ENCODE measurements at places on chromosomes 11 and 22.

- no peak overlapping the region for H3K4me3 ChIP-seq
- no peaks in the 10 kb centered on the region for H3K4me1 ChIP-seq
- no peaks in the 10 kb centered on the region for H3K36me3 ChIP-seq
- DNase-seq, result no peak
- H3K27ac ChIP-seq, result no peak overlapping the region
These were observed 59.2 kb upstream of the B3GAT1 start for GRCh38 chr11:134471087-134471715.

DNA sequence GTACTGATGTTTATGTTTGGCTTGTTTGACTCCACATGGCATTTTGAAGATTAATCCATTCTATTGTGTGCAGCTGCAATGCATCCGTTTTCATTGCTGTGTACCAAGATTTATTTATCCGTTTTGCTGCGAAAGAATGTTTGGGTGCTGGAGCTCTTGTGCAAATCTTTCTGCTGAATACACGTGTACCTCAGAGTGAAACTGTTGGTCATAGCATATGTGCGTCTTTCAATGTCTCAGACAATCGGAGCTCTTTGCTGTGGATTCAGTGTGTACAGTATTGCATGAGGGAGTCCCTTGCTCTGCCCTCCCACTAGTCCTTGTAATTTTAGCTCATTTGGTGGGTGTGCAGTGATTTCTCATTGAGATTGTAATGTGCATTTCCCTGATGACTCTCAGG, 545.4 kb downstream of the TBC1D22A start:
- no peak for DNase-seq
- H3K4me3 ChIP-seq, result no peak overlapping the region
- peaks cover 2% of the 10 kb centered on the region for H3K27me3 ChIP-seq
- no peaks in the 10 kb centered on the region for H3K4me1 ChIP-seq
- no peaks in the 10 kb centered on the region for H3K36me3 ChIP-seq

- no peaks in the 10 kb centered on the region for H3K4me1 ChIP-seq
- H3K27ac ChIP-seq, result no peak overlapping the region
- no peaks in the 10 kb centered on the region for H3K27me3 ChIP-seq
- no peaks in the 10 kb centered on the region for H3K36me3 ChIP-seq
- peak; percentile 89 for DNase-seq
These were observed 33.8 kb downstream of the TP53I11 start for GRCh38 chr11:44916801-44917385.

DNA sequence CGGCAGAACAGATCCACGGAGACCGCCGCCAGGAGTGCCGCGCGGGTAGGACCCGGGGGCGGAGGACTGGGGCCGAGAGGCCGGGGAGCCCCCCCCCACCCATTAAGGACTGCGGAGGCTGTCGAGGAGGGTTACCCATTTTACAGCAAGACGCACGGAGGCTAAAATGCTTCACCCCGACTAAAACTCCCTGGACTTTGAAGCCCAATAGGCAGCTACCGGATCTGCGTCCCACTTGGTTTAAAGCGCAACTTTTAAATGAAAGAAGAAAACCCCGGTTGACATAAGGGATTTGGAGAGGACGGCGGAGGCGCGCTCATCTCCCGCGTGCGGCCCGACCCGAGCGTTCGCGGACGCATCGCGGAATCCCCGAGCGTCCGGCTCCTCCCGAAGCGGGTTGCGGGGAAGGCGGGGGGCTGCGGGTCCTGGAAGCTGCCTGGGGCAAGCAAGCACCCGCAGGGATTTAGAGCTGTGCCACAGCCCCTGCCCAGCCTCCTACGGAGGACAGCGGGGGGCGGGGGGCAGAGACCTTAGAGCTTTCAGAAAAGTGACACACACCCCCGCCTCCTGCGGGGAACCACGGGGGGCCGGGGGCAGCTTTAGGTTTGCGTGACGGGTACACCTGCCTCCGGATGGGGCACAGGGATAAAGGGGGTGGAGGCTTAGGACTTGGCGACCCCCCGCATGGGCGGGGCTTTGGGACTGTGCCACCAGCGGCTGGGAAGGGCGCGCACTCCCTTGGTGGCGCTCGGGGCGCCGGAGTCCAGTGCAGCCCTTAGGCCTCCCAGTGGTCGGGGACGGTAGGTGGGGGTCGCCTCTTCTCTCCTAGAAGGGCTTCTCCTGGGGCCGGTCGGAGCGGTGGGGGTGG, 760 bp upstream of the CELSR1 start:
- no peak overlapping the region for H3K27ac ChIP-seq
- DNase-seq, result no peak
- H3K27me3 ChIP-seq, result no peaks in the 10 kb centered on the region
- peaks cover 16% of the 10 kb centered on the region for H3K4me1 ChIP-seq

DNA sequence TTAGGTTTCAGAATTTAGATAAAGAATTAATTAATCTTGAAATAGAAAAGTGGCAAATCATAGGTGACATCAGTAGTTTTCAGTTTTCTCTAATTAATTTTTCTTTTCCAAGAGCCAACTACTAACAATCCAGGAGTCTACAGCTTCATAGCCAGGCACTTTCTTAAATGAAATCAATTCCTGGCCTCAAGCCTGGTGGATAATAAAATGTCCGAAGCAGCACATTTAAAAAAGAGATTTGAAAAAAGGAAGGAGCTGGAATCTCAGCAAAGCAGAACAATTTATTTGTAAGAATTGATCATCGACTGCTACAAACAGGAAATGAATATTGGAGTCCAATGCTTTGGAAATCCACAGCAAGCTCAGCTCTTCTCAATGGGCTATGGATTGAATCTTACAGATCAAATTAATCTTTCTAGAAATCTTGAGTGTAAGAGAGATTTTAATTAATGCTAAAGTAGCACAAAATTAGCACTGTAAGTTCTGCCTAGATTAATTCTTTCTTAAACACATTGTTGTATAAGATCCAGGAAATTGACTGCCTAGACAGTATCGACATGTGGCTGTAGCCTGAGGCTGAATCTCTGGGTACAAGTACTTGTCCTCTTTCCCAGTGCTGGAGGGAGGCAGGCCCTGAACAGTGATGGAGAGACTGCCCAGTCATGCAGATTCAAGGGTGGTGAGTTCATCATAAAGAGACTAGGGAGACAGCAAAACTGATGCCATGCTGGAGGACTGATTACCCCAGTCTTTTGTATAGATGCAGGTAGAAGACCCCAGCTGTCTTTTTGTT, 167.8 kb upstream of the POU2AF2 start:
- no peaks in the 10 kb centered on the region for H3K27me3 ChIP-seq
- H3K36me3 ChIP-seq, result no peaks in the 10 kb centered on the region
- no peak for DNase-seq
- H3K4me3 ChIP-seq, result no peak overlapping the region
- no peaks in the 10 kb centered on the region for H3K4me1 ChIP-seq

DNA sequence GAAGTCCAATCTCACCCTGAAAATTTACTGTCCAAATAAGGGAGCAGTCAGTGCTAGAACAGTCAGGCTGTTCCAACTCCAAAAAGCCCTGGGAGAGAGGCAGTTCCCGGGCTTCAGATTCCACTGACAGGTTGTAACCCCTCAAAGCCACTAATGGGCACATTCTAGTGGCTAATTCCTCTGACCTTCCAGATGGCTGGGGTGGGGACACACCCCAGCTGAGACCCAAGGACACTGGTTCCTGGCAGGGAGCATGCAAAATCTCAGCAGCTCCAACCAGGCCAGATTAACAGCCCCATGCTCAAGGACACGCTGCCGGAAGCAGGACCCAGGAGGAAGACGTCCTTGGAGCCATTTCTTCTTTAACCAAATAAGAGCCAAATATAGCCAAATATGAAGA, 92.7 kb downstream of the RPL27A start:
- peaks cover 3% of the 10 kb centered on the region for H3K4me1 ChIP-seq
- DNase-seq, result no peak
- H3K27me3 ChIP-seq, result no peaks in the 10 kb centered on the region
- H3K36me3 ChIP-seq, result no peaks in the 10 kb centered on the region
- no peak overlapping the region for H3K27ac ChIP-seq

DNA sequence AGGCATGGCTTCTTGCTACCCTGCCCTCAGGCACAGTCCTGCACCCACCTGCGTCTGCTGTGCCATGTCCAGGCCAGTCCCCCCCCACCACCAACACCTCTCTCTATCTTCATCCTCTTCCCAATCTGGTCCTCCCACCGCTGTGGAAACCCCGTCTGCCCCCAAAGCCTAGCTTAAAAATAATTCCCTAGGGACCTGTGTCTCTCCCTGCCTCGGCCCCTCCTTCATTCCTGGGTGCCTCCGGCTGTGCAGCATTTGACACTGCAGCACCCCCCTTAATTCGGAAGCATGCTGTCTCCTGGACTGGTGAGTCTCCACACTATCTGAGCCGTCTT, 2.5 kb upstream of the ASCL2 start:
- no peak for DNase-seq
- H3K4me3 ChIP-seq, result no peak overlapping the region
- H3K27me3 ChIP-seq, result no peaks in the 10 kb centered on the region
- H3K27ac ChIP-seq, result no peak overlapping the region

GRCh38 chr11:116432301-116432700, 340.5 kb downstream of the BUD13 start:
- no peak overlapping the region for H3K4me3 ChIP-seq
- DNase-seq, result no peak
- no peak overlapping the region for H3K27ac ChIP-seq
- H3K36me3 ChIP-seq, result no peaks in the 10 kb centered on the region
- no peaks in the 10 kb centered on the region for H3K4me1 ChIP-seq
- H3K27me3 ChIP-seq, result peaks cover 24% of the 10 kb centered on the region

GRCh38 chr11:13486926-13487660, 8.7 kb downstream of the PTH start:
- no peaks in the 10 kb centered on the region for H3K27me3 ChIP-seq
- H3K4me1 ChIP-seq, result no peaks in the 10 kb centered on the region
- peak overlapping the region; percentile 64 for H3K4me3 ChIP-seq
- H3K27ac ChIP-seq, result no peak overlapping the region
- H3K36me3 ChIP-seq, result no peaks in the 10 kb centered on the region
- peak; percentile 38 for DNase-seq

DNA sequence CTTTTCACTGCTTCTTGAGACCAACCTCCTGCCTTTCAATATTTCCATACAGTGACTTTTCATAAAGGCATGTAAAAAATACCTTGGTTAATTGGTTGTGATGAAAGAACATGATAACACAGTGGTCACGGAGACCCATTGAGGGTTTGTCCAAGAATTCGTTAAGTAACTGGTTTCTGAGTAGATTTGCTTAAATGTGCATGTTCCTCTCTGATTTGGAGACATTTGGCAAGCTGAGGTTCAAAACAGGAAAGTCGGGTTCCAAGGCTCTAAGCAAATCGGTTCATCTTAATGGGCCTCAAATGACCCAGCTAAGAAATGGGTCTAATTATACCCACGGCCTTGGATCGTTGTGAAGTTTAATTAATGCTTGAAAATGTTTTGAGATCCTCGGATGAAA, 36.9 kb upstream of the CCND1 start:
- H3K4me1 ChIP-seq, result no peaks in the 10 kb centered on the region
- H3K27me3 ChIP-seq, result peaks cover 2% of the 10 kb centered on the region
- no peak overlapping the region for H3K27ac ChIP-seq
- H3K4me3 ChIP-seq, result no peak overlapping the region

DNA sequence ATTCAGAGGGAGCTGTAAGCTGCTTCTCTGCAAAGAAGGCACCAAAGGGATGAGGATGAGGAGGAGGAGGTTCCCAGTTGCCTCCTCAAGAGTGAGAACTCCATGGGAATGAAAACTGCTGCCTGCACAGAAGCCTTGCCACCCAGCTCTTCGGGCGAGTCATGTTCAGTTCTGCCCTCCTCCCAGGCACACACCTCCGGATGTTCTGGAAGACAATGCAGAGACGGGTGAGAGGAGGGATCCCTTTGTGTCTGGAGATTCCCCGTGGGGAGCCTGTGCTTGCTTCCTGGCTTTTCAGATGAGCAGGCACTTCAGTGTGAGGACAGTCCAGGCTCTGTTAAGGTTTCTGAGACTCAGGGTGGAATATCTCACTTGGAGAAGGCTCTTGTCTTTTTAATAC, 295.6 kb downstream of the DDX10 start:
- no peak overlapping the region for H3K27ac ChIP-seq
- no peaks in the 10 kb centered on the region for H3K27me3 ChIP-seq
- no peak for DNase-seq
- no peaks in the 10 kb centered on the region for H3K4me1 ChIP-seq

DNA sequence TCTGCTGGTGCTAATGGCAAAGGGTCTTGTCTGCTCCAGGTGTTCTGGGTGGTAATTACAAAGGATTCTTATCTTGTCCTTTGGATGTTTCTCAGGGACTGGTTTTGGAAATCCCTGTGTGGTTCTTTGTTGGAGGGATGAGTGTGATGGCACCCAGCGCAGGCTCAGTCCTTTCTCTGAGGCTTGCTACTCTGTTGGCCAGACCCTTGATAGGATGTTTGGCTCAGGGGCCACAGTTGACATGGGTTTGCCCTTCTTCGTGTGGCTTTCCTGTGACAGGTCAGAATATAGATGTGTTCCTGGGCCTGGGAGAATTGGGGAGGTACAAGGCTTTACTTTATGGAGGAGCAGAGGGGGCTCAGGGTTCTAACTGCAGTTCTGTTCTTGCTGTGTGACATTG, 4.0 kb downstream of the ARHGEF17 start:
- no peak for DNase-seq
- H3K4me1 ChIP-seq, result peaks cover 82% of the 10 kb centered on the region
- H3K27ac ChIP-seq, result peak overlapping the region; percentile 67
- H3K4me3 ChIP-seq, result no peak overlapping the region
- H3K36me3 ChIP-seq, result peaks cover 11% of the 10 kb centered on the region
- no peaks in the 10 kb centered on the region for H3K27me3 ChIP-seq

DNA sequence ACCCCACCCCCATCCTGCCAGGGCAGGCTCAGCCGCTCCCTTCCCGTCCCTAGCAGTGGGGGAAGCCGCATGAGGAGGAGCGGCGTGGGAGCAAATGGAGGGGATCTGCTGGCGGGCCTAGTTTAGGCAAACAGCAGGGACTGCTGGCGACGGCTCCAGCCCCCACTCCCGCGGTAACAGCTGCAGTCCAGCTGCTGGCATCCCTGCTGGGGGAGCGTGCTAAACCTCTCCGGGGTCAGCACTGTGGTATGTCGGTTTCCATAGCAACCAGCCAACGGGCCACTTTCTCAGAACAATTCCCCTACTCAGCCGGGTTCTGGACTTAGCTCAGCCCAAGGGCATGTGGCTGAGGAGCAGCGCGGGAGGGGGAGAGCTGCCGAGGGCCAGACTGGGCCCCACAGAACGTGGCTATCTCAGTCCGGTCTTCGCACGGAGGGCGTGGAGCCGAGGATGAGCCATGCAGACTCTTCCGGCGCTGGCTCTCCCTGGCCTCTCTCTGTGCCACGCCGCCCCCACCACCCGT, 98.8 kb downstream of the PKNOX2 start:
- no peak overlapping the region for H3K27ac ChIP-seq
- H3K36me3 ChIP-seq, result no peaks in the 10 kb centered on the region
- peak; percentile 12 for DNase-seq
- no peaks in the 10 kb centered on the region for H3K4me1 ChIP-seq
- peaks cover 82% of the 10 kb centered on the region for H3K27me3 ChIP-seq

DNA sequence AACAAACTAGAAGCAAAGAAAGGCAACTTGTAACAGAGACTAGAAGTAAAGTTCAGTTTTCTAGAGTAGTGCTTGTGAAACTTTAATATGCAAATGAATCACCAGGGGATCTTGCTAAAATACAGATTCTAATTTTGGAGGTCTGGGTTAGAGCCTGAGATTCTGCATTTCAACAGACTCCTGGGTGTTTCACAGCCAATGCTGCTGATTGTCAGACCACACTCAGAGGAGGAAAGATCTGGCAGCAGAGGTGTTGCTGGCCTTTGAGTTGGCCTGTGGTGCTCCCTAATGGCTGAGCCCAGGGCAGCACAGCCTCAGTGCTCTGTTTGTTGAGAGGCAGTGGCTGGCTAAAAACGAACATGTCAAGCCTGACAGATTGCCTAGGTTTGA, 5.4 kb downstream of the CRY2 start:
- H3K27ac ChIP-seq, result no peak overlapping the region
- no peaks in the 10 kb centered on the region for H3K27me3 ChIP-seq
- peaks cover 22% of the 10 kb centered on the region for H3K36me3 ChIP-seq
- H3K4me3 ChIP-seq, result no peak overlapping the region
- peaks cover 12% of the 10 kb centered on the region for H3K4me1 ChIP-seq
- no peak for DNase-seq

Measured in common myeloid progenitor, CD34-positive (primary cell).